Ureter (tissue), 1 donor: ENCODE measurements at places on chromosomes 12 and 14. TPM values are rescaled to one million over a fixed set of nuclear protein-coding genes. Genes with fewer than 3 reads are reported as not detected.

MIPOL1 gene
- 30.8 TPM for total RNA-seq

- DNase-seq = no peak
These were observed 445.2 kb downstream of the NAV3 start for GRCh38 chr12:78275886-78276285.

APEX1 gene
- 169 TPM for total RNA-seq

- DNase-seq = no peak
These were observed 411.4 kb downstream of the CCDC91 start for GRCh38 chr12:28601570-28602058.

RNASE7 gene
- total RNA-seq = 0.94 TPM

SSTR1 gene
- total RNA-seq = 2.9 TPM

DNA sequence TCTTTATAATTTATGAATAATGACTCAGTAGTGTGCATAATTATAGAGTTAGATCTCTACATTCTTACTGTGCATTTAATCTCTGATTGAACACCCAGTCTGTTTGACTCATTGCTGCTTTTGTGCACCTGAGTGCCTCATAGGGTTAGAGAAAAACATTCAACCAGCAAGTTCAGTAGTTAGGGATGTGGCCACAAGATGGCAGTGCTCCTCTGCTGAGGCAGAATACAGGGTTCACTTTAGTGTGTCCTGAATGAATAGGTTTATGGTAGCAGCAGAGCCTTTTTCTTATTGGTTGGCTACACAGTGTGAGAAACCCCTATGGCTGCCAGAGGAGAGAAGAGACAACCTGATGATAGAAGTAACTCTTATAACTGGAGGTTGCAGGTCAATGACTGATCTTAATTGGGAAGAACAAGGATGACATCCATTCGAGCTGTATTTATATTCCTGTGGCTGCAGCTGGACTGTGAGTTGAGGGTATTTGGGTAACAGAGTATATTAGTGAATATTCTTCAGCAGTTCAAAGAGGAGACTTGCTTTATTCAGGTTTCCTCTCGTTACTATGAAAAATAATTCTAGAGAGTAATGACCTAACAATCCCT, 194.9 kb upstream of the OR4E1 start:
- peak; percentile 53 for DNase-seq

CYP27B1 gene
- 1.6 TPM for total RNA-seq

SLCO1B1 gene
- total RNA-seq = not detected

- no peak for DNase-seq
These were observed 43.2 kb upstream of the MYBPC1 start for GRCh38 chr12:101551362-101552114.

OR6C2 gene
- total RNA-seq = 1.2 TPM

DNA sequence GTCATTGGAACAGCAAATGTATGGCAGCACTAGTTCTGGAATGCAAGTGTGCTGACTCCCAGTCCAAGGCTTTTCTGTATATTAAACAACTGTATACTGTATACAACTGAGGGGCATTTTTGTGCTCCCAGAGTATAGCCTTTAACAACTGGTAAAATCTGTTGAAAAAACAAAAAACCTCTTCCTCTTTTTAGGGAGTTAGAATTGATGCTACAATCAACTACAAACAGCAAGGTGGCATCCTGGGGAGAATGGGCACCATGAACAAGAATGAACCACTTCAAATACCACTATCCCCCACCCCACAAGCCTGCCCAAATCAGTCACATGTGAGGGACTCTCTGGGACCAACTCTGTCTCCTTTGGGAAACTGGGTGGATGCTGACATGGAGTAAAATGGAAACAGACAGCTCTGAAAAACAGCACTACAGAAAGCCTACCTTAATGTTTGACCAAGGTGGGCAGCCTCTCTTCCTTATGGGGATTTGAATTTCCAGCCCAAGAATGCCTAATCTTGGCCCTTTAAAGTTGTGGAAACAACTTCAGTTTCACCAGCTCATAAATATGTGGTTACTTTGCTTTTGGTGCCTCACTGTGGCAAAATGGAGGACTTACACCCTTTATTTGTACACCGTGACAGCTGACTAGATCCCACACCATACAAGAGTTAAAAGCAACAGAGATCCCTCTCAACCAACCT, 7.5 kb downstream of the VTI1B start:
- no peak for DNase-seq

ARHGAP9 gene
- total RNA-seq = 10.0 TPM

- peak; percentile 47 for DNase-seq
These were observed 245.9 kb downstream of the ADAMTS20 start for GRCh38 chr12:43306066-43306465.

GRCh38 chr12:31440134-31440533, 114.2 kb upstream of the SINHCAF start:
- DNase-seq = no peak

GRCh38 chr14:75139185-75139584, 12.3 kb upstream of the NEK9 start:
- no peak for DNase-seq

DNA sequence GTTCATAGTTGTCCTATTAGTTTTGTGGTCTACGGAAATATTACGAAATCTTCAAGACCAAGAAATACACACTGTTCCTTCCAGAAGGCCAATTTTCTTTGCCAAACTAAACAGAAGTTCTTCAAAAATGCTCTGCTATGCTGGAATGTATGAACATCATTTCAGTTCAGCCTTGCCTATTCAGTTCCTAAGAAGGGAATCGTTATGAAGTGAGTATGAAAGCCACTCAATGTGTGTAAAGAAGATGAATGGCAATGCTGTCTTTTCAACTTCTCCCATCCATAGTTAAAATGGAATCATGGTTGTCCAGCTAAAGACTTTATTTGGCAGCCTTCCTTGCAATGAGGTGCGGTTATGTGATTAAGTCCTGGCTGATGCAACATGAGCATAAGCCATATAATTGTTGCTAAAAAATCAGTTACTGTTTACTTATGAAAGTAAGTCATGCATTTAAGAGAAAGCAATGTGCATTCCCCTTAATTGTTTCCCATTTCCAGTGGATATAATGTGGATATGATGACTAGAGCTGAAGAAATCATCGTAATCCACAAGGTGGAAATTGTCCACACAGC, 73.8 kb upstream of the PTPRR start:
- no peak for DNase-seq

KRT2 gene
- total RNA-seq = not detected

DNA sequence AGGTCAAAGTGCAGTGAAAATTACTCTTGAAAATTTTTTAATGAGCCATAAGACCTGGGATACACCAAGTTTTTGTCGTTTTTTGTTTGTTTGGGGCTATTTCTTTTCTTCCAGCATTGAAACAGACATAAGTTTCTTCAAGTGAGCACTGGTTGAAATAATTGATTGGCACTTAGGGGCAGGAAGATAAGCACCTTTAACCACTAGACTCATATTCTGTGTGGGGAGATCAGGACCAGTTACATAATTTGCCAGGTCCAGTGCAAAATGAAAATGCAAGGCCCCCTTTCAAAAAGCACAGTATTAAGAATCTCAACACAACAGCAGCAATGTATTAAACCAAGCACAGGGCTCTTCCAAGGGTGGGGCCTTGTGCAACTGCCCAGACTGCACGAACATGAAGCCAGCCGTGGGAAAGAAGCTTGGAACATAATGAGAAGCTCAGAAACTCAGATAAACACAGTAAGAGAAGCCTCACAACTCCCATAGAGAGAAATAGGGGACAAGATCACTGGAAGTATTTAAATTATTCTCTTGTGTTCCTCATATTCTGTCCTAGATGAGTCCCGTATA, 3.2 kb upstream of the TCP11L2 start:
- DNase-seq = no peak

ADCY6 gene
- 98.0 TPM for total RNA-seq

SEL1L gene
- 87.8 TPM for total RNA-seq

AKAP3 gene
- total RNA-seq = 4.2 TPM

- peak; percentile 56 for DNase-seq
These were observed 193.6 kb upstream of the NUDT4 start for GRCh38 chr12:93183940-93184671.

- DNase-seq = peak; percentile 24
These were observed 38.4 kb downstream of the GALNT16 start for GRCh38 chr14:69298131-69299071.

- DNase-seq = no peak
These were observed 269.6 kb upstream of the AMIGO2 start for GRCh38 chr12:47349137-47350061.

DNA sequence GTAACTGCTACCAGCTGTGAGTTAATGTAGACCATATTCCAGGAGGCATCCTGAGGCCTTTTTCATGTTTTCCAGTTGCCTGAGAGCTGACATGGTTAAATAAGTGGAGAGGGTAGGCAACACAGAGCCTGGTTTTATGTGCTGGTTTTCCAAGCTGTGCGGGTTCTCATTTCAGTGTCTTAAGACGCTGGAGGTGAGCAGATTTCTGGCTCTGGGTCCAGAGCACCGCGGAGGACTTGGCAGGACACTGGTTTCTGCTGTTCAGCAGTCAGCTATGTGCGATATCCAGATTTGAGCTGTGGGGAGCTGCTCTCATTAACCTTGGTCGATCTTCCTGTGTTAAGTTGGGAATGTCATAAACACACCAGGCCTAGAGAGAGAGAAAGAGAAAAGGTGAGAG, 680.8 kb downstream of the BCL11B start:
- no peak for DNase-seq

DNA sequence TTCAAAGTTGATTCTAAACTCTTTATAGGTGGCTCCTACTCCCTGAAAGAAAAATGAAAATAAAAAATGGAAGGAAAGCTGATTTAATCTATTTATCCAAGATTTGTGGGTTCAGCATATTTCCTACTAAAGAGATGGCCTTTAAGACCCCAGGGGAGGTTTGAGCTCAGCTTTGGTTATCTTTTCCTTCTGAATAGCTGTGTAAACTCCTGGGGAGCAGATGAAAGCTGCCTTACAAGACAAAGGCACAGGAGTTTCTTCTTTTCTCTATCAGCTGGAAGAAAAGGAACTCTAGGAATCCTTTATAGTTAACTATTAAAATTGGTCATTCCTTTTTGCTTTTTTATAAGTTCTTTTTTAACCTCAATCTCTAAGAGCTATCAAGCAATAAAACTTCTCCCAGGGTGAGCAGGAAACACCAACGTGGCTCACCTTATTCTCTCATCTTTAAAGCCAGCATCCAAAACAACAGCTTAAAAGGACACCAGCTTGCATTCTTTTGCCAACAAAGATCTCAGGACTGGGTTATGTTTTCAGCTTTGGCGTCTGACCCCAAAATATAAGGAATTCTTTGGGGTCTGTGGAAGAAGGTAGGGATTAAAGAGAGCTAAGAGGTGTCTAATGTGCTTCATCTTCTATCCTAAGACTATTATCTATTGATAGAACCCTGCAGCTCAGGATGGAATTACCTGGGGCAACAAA, 371.7 kb upstream of the KITLG start:
- no peak for DNase-seq

CCDC196 gene
- total RNA-seq = not detected

- no peak for DNase-seq
These were observed 4.7 kb upstream of the TC2N start for GRCh38 chr14:91872011-91872501.
